ENCODE measurements at places on chromosomes 2 and 18. TPM values are rescaled to one million over a fixed set of nuclear protein-coding genes. Genes with fewer than 3 reads are reported as not detected.

Gene RIT2
- total RNA-seq: not detected

- no peak for DNase-seq
- H3K36me3 ChIP-seq: no peaks in the 10 kb centered on the region
- H3K27ac ChIP-seq: no peak overlapping the region
- no peaks in the 10 kb centered on the region for H3K27me3 ChIP-seq
Measured at GRCh38 chr2:36789181-36789804, 92.8 kb downstream of the VIT start.

- no peaks in the 10 kb centered on the region for H3K27me3 ChIP-seq
- no peak overlapping the region for H3K4me3 ChIP-seq
- H3K36me3 ChIP-seq: no peaks in the 10 kb centered on the region
- H3K4me1 ChIP-seq: no peaks in the 10 kb centered on the region
- no peak for DNase-seq
Measured at GRCh38 chr2:236289766-236290462, 25.7 kb upstream of the ASB18 start.

Gene TFPI
- total RNA-seq: 311 TPM

Gene MAP3K19
- 7.2 TPM for total RNA-seq

- DNase-seq: no peak
- H3K27ac ChIP-seq: no peak overlapping the region
- no peak overlapping the region for H3K4me3 ChIP-seq
- H3K27me3 ChIP-seq: no peaks in the 10 kb centered on the region
Measured at GRCh38 chr2:85468704-85469349, 50.3 kb downstream of the SH2D6 start.

Gene HRH4
- total RNA-seq: 2.0 TPM

- H3K27me3 ChIP-seq: no peaks in the 10 kb centered on the region
- H3K4me1 ChIP-seq: no peaks in the 10 kb centered on the region
- H3K27ac ChIP-seq: no peak overlapping the region
Measured at GRCh38 chr2:147182260-147182659, 662.6 kb upstream of the ACVR2A start.

Gene ZC3H15
- 44.2 TPM for total RNA-seq

- DNase-seq: no peak
- no peaks in the 10 kb centered on the region for H3K4me1 ChIP-seq
- H3K27ac ChIP-seq: no peak overlapping the region
Measured at GRCh38 chr2:239025951-239026461, 178.1 kb downstream of the TWIST2 start.

DNA sequence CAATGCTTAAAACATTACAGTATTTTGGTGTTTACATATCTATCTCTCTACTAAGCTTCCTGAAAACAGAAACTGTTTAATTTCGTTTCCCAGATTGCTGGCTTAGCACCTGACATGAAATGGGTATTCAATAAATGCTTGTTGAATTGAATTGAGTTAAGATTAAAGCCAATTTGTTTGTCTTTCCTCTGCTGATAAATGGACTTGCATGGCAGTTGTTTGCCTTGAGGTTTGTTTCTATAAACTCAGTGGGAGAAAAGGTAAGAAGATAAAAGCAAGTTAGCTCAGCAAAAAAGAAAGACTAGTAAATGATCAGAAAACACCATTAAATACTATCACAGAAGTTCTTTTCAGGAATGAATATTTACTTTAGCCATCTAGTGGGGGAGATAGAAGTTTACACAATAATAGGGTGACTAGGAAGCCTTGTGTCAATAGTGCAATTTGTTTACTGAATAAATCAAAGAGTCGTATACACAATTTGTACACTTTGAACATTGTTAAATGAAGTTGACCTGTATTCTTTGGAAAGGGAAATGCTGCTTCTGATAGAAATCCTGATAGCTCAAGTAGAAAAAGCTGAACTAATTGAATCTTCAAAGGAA lies 754.5 kb upstream of the FAM98A start:
- no peak overlapping the region for H3K27ac ChIP-seq
- no peaks in the 10 kb centered on the region for H3K27me3 ChIP-seq
- H3K36me3 ChIP-seq: no peaks in the 10 kb centered on the region
- DNase-seq: no peak

DNA sequence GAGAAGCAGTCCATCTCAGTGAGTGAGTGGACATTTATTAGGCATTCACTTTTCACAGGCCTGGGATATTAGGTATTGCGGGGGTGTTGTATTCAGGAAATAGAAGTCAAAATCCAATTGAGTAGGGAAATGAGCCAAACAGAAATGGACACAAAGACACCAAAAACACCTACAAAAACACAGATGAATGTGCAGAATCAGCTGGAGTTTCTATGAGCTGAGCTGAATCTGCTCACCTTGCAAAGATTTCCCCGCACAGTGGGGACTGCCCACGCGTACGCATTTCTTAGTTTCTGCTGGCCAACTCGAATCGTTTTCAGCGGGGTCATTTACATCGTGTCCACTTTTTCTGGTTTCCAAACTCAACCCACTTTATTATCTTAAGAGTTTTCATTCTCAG lies 160.0 kb downstream of the BCL2 start:
- no peaks in the 10 kb centered on the region for H3K36me3 ChIP-seq
- peaks cover 38% of the 10 kb centered on the region for H3K4me1 ChIP-seq
- H3K27me3 ChIP-seq: no peaks in the 10 kb centered on the region
- no peak overlapping the region for H3K4me3 ChIP-seq
- no peak overlapping the region for H3K27ac ChIP-seq
- DNase-seq: no peak

Gene CDH20
- 0.24 TPM for total RNA-seq

DNA sequence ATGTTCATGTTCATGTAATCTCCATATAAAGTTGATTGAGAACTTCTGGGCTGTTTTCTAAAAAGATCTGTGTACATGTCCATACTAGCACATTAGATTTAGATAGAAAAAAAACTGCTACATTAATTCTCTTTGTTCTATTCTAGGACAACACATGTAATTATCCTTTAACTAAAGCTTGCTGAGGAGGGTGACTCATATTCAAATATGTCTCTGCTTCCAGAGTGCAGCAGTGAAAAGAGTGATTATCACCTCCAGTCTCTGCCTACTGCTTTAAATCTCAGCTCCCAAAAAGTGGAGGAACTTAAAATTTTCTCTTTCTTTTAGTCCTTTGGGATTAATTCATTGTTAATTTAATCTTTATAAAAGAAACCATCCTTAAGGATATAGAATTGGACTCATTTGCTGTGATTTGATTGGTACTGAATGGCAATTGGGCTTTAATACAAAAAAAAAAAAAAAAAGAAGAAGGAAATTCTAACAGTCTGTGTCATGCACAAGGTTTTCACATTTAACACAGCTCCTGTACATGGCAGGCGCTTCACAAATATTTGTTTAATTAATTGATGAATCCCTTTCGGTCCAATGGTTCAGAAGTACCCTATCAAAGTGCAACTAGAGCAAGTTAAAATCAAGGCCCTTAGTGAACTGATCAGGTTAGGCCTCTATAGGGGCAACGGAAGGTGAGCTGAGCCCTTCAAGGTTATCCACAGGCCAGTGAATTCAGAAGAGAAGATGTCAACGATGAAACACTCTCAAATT lies 214.0 kb upstream of the KCNJ3 start:
- H3K36me3 ChIP-seq: no peaks in the 10 kb centered on the region
- no peaks in the 10 kb centered on the region for H3K4me1 ChIP-seq
- no peak overlapping the region for H3K27ac ChIP-seq
- DNase-seq: no peak
- no peak overlapping the region for H3K4me3 ChIP-seq

Gene ANKRD36B
- total RNA-seq: 16.8 TPM

- H3K27ac ChIP-seq: no peak overlapping the region
- H3K4me1 ChIP-seq: no peaks in the 10 kb centered on the region
- no peaks in the 10 kb centered on the region for H3K27me3 ChIP-seq
- no peak for DNase-seq
- H3K36me3 ChIP-seq: no peaks in the 10 kb centered on the region
Measured at GRCh38 chr2:62459672-62460071, 46.3 kb downstream of the TMEM17 start.

- H3K27me3 ChIP-seq: peaks cover 39% of the 10 kb centered on the region
- H3K36me3 ChIP-seq: no peaks in the 10 kb centered on the region
- DNase-seq: no peak
- peak overlapping the region; percentile 54 for H3K4me3 ChIP-seq
- no peak overlapping the region for H3K27ac ChIP-seq
- H3K4me1 ChIP-seq: peaks cover 23% of the 10 kb centered on the region
Measured at GRCh38 chr18:46335534-46336101, 231.4 kb downstream of the HAUS1 start.

Gene KCNG2
- total RNA-seq: 0.50 TPM

GRCh38 chr2:170965446-170966225 lies 36.6 kb downstream of the GORASP2 start:
- no peaks in the 10 kb centered on the region for H3K27me3 ChIP-seq
- no peaks in the 10 kb centered on the region for H3K4me1 ChIP-seq
- H3K27ac ChIP-seq: no peak overlapping the region
- peaks cover 77% of the 10 kb centered on the region for H3K36me3 ChIP-seq
- H3K4me3 ChIP-seq: no peak overlapping the region

DNA sequence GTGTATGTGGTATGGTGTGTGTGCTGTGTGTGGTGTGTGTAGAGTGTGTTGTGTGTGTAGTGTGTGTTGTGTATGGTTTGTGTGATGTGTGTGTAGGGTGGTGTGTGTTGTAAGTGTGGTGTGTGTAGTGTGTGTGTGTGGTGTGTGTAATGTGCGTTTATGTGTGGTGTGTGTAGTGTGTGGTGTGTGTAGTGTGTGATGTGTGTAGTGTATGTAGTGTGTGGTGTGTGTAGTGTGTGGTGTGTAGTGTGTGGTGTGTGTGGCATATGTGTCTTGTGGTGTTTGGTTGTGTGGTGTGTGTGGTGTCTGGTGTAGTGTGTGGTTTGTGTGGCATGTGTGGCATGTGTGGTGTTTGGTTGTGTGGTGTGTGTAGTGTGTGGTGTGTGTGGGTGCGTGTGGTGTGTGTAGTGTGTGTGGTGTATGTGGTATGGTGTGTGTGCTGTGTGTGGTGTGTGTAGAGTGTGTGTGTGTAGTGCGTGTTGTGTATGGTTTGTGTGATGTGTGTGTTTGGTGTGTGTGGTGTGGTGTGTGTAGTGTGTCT lies 4.0 kb upstream of the RTP5 start:
- H3K4me1 ChIP-seq: peaks cover 4% of the 10 kb centered on the region
- H3K36me3 ChIP-seq: no peaks in the 10 kb centered on the region
- no peak overlapping the region for H3K4me3 ChIP-seq
- no peak overlapping the region for H3K27ac ChIP-seq
- H3K27me3 ChIP-seq: peaks cover 38% of the 10 kb centered on the region
- no peak for DNase-seq

DNA sequence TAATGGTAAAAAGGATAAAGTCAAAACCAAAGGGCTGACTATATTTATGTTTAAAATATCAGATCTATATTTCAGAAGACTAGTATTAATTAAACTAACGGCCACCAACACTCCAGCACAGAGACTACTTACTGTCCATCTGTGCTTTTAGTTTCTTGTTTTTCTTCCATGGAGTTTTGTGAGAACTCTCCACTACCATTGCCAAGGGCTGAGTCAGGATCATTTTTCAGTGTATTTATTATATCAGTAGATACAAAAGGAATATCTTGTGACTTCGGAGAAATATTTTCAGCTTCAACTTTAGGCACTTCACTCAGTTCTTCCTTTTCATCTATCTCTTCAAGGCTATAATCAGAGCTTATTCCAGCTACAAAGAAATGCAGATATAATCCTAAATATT lies 79.1 kb upstream of the GRB14 start:
- DNase-seq: no peak
- H3K4me3 ChIP-seq: no peak overlapping the region
- no peak overlapping the region for H3K27ac ChIP-seq
- no peaks in the 10 kb centered on the region for H3K27me3 ChIP-seq

GRCh38 chr18:69658685-69659084 lies 258.0 kb downstream of the DOK6 start:
- H3K27me3 ChIP-seq: no peaks in the 10 kb centered on the region
- no peaks in the 10 kb centered on the region for H3K4me1 ChIP-seq
- no peak for DNase-seq
- H3K27ac ChIP-seq: no peak overlapping the region

Gene PROKR1
- not detected for total RNA-seq

Gene HOXD10
- not detected for total RNA-seq

Gene ASB18
- not detected for total RNA-seq

Gene MAPRE3
- total RNA-seq: 27.1 TPM

Gene LRP1B
- 0.09 TPM for total RNA-seq

GRCh38 chr2:10885094-10885860 lies 26.5 kb upstream of the KCNF1 start:
- H3K36me3 ChIP-seq: no peaks in the 10 kb centered on the region
- H3K27ac ChIP-seq: no peak overlapping the region
- H3K4me1 ChIP-seq: no peaks in the 10 kb centered on the region
- H3K4me3 ChIP-seq: no peak overlapping the region
- no peak for DNase-seq

Gene TEX44
- not detected for total RNA-seq

- H3K4me3 ChIP-seq: no peak overlapping the region
- no peaks in the 10 kb centered on the region for H3K27me3 ChIP-seq
- DNase-seq: no peak
Measured at GRCh38 chr18:44834867-44835469, 154.3 kb downstream of the SETBP1 start.

Gene DTNA
- 21.0 TPM for total RNA-seq

GRCh38 chr2:47946593-47946992 lies 40.3 kb upstream of the FBXO11 start:
- H3K4me3 ChIP-seq: no peak overlapping the region

Gene TRIM54
- not detected for total RNA-seq

DNA sequence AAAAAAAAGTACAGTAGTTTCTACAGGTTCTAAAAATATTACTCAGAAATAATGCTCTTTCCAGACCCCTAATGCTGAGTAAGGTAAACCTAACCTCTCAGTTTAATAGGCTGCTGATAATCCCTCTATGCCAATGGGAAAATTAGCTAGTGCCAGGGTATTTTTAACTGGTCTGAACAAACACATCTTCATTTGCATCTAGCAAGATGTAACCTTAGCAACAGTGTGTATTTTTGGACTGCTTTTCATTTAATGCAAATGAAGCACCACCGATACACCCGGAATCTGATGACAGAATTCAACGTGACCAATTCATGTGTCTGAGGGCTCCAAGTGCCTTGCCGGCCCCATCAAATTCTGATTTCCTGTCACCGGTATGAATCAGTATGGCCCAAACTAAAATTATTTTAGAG lies 47.4 kb upstream of the CYRIA start:
- peaks cover 8% of the 10 kb centered on the region for H3K4me1 ChIP-seq
- no peaks in the 10 kb centered on the region for H3K27me3 ChIP-seq
- no peak overlapping the region for H3K27ac ChIP-seq

DNA sequence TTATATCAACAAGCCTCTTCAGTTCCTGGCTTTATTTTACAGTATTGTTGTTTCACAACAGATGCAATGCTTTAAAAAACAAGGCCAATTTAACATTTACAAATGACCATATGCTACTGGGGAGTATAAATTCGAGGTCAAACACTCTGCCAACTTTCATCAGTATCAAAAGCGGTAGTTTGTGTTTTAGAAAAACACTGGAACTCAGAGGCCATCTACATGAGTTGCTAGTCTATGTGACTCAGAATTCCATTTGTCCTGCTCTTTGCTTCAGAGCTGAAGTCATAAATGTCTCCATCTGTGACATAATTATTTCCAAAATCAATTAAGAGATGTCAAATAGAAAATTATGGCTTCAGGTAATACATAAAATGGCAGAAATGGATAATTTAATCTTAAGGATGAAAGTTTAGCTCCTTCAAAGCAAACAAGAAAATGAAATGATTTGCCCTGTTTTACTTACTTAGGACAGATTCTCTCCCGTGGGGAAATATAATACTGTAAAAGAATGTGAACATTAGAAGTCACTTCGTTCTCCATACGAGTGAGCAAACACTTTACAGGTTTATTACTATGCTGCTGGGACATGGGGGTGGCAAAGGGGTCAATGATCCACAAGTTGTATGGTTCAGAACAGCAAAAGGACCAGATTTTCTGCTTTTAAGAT lies 3.7 kb downstream of the MEX3C start:
- H3K36me3 ChIP-seq: no peaks in the 10 kb centered on the region
- H3K4me1 ChIP-seq: peaks cover 47% of the 10 kb centered on the region
- H3K4me3 ChIP-seq: no peak overlapping the region
- H3K27me3 ChIP-seq: no peaks in the 10 kb centered on the region
